ENCODE measurements at places on chromosomes 2 and 18.

GRCh38 chr2:199861132-199861774 lies 10.3 kb upstream of the FTCDNL1 start:
- peak; percentile 16 for DNase-seq

DNA sequence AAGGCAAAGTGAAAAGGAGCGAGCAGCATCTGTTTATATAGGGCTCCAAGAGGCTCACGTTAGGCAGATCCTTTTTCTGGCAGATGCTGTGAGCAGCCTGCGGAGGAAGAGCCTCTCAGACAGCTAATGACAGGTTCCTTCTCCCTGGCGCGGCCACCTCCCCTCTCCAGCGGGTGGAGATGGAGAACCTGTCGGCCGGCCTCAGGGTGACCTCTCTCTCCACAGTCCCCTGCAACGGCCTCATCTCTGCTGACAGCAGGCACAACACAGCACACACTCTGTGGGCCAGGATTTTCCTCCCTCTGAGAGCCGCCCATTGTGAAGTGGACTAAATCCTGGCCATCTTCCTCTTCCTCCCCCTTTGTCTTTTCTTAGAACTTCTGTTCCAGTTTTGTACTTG lies 119.8 kb downstream of the PRKCE start:
- no peak for DNase-seq

- DNase-seq: no peak
These were observed 27.9 kb downstream of the MAPRE3 start for GRCh38 chr2:26998323-26998722.

GRCh38 chr2:111145103-111145760 lies 24.5 kb downstream of the BCL2L11 start:
- DNase-seq: no peak

GRCh38 chr2:184472481-184472880 lies 125.8 kb upstream of the ZNF804A start:
- DNase-seq: no peak

GRCh38 chr18:57518533-57518932 lies 68.0 kb downstream of the FECH start:
- no peak for DNase-seq

DNA sequence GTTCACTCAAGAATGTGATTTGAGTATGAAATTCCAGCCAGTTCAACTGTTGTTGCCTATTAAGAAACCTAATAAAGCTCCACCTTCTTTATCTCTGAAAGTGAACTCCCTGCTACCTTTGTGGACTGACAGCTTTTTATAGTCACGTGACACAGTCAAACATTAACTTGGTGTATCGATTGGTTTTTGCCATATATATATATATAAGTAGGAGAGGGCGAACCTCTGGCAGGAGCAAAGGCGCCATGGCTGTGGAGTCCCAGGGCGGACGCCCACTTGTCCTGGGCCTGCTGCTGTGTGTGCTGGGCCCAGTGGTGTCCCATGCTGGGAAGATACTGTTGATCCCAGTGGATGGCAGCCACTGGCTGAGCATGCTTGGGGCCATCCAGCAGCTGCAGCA lies at the start of gene UGT1A1:
UGT1A1 (plus strand) TSS at position 228 of the 400 bp plus-strand sequence; CDS start at position 246, 18 bp downstream.
- no peak for DNase-seq

DNA sequence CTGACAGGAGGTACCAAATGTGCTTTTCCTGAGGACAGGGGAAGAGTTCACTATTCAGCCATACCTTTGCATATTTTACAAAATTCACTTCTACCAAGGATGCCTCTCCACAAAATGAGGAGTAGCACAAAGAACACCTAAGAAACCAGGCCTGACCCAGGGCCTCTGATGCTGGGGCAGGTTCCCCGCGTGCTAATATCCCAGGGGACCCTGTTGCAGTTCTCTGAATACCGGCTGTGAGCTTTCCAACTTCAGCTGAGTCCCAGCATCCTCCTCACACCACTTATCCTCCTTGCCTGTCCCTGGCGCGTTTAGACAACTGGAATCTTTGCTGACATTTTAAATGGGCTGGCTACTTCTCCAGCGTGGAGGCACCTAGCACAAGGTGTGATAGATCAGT lies 142.3 kb downstream of the BCL2 start:
- DNase-seq: no peak

GRCh38 chr2:69291721-69292120 lies 95.3 kb downstream of the GFPT1 start:
- no peak for DNase-seq

- peak; percentile 82 for DNase-seq
These were observed 6.9 kb upstream of the STAT1 start for GRCh38 chr2:191020742-191021381.

DNA sequence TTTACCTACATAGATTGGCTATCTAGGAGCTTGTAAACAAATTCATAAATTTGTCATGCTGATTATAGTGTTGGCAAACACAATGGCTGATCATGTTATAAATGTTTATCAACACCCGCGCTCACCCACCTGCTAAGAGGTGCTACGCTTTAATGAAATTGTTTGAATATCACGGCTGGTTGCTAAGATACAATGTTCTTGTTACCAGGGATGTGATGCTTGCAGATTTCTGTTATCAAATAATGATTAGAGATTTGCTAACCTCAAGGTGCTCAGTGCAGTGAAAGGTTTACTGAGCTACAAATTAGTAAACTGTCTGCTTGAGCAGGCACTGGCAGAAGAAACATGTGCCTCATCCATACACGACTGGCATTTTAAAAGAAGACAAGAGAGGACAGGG lies 160.0 kb upstream of the ZEB2 start:
- no peak for DNase-seq

GRCh38 chr18:48597671-48598070 lies 58.8 kb downstream of the CTIF start:
- no peak for DNase-seq

DNA sequence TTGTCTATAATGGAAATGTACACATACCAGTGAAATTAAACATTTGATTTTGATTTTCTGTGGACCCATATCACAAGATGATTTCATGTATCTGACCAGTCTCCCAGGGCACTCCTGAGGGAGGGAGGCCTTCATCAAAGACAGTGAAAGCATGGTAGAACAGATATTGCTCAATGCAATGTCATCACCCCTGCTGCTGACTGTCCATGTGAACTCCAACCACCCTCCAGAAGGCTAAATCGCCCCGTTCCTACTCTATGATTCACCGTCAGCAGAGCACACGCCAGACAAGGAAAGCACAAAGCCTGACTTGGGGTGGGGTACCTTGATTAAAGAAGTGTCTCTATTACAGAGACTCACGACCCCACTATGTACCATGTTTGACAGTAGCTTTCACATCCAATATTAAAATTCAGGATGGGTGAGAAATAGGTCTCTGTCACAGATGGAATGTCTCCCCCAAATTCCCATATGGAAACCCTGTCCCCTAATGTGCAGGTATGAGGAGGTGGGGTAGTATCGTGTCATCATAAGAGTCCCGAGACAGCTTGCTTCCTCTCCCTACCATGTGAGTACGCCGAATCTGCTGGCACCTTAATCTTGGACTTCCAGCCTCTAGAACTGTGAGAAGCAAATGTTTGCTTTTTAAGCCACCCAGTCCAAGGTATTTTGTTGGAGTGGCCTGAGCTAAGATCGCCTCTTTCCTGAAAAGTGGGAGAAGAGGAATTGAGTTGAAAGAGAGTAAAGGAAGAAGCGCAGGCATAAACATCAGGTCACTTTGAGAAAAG lies 42.4 kb downstream of the CYB5A start:
- DNase-seq: peak; percentile 52

GRCh38 chr2:168456521-168457189 lies 583 bp downstream of the CERS6 start:
- peak; percentile 33 for DNase-seq

DNA sequence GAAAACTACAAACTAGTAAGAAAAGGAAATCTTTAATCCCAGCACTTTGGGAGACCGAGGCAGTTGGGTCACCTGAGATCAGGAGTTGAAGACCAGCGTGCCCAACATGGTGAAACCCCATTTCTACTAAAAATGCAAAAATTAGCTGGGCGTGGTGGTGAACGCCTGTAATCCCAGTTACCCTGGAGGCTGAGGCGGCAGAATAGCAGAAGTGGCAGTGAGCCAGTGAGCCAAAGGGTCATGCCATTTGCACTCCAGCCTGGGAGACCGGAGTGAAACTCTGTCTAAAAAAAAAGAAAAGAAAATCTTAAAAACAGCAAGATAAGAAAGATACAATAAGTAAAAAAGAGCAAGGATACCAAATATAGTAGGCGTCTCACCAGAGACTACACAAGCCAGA lies 502.9 kb upstream of the ID2 start:
- DNase-seq: no peak

DNA sequence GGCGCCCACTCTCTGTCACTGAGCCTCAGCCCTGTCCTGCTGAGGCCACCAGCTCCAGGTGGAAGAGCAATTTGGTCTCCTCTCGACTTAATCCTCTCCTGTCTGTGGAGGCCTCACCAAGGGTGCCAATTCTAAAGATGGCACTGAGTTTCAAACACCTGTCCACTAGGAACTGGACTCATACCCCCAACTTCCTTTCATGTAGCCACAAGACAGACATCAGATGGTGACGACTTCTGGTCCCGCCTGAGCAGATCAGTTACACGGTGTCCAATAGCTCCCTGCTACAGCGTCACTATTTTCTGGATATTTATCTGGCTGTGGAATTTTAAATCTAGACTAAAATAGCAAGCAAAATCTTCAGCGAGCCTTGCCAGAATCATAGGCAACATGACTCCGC lies 24.5 kb upstream of the SP5 start:
- no peak for DNase-seq

GRCh38 chr2:62347563-62348270 lies 151.8 kb downstream of the B3GNT2 start:
- no peak for DNase-seq

- DNase-seq: no peak
These were observed 107.6 kb upstream of the POU3F3 start for GRCh38 chr2:104746299-104746698.

DNA sequence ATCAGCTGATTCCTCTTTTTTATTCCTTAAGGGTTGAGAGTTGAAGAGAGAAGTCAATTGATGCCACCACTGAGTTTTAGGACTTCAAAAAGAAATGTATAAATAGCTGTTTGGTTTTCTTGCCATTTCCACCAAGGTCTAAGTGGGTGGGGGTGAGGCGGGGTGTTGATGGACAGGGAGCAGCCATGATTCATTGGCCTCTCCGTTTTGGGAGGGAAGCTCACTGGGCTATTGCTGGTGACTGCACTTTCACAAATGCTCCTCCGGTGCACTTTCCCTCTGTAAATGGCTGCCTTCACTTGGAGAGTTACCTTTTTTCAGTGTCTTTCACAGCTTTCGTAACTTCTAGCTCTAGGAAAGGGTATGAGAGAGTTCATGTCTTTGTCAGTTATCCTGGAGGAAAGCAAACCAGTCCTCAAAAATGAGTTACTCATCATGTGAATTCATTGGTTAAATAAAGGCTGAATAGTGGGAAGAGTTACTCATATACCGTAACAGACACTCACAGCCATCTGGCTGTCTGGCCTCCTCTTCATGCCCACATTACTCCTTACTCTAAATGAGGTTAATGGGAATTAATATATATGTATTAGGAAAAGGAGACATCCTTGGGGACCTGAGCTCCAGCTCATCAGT lies 17.4 kb upstream of the CTAGE1 start:
- peak; percentile 81 for DNase-seq

DNA sequence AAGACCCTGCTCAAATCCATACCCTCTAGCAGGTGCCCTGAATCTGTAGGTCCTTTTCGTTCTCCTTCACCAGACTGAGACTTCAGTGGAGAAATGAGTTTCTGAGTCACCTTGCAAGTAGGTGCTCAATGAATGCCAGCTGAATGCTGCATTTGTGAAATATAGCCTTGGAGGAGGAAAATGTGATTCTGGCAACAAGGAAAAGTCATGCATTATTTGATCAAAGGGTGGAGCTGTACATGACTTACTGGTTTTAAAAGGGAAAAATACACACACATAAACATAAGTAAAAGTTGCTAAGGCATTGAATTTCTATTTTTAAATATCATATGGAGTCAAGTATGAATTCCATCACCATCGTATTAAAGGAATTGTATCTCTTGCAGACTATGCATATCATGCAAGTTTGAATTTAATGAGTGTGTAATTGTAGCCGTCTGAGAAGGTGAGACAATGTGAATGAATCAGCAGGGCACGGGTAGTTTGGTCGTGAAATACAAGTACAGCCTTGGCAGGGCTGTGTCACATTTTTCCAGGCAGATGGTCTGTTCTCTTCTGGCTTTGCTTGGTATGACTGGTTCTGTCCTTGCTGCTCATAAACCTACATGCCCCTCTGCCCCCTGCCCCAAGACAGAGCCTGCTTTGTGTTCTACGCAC lies 160.8 kb downstream of the COL6A3 start:
- peak; percentile 45 for DNase-seq

- no peak for DNase-seq
These were observed 2.2 kb downstream of the LOXL3 start for GRCh38 chr2:74551530-74551929.

DNA sequence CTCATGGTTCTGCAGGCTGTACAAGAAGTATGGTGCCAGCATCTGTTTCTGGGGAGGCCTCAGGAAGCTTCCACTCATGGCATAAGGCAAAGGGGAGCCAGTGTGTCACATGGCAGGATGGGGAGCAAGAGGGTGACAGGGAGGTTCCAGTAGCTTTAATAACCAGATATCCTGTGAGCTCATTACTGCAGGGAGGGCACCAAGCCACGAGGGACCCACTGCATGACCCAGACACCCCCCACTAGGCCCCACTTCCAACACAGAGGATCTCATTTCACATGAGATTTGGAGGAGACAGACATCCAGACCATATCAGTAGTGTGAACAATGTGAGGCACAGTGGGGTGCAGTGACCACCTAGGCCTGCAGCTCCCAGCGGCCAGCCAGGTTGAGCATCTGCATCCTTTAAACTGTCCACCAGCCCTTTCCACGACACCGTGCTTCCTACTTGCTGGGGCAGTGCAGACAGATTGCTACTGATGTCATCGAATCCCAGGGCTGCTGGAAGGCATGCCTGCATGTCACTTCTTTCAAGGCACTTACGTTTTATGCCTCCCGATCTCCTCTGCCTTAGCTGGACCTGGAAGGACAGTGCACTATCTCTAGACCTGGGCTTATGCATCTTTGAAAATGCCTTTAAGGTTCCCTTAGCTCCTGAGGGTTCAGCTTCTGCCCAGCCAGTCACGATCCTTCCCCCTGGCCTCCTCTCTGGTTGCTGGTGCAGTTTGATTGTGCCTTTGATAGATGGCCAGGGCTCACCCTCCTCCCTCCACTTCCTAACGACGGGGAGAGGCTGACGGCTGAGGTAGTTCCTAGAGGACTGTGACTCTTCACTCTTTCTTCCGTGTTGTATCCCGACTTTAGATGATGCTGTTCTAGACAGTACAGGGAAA lies 174.3 kb downstream of the FAM210A start:
- no peak for DNase-seq

DNA sequence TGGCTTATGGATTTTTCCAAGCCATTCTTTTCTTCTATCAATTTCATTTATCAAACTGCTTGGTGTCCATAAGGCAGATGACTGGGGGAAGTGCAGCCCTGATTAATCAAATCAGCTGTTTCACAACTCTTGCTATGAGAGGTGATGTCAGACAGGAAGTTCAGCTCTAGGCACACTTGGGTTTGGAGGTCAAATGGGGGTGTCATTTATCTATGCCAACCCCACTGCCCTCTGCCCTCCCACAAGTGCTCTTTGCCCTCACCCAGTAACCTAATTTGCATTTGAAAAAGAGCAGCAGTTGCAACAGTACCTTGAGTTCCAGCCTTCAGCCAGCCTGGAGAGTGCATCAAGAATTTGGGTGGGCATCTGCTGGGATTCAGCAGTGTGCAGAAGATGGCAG lies 431.3 kb upstream of the SPRED2 start:
- DNase-seq: no peak
